ENCODE measurements at places on chromosomes 6 and 20. TPM values are rescaled to one million over a fixed set of nuclear protein-coding genes. Genes with fewer than 3 reads are reported as not detected.

Gene RNF182
- 0.13 TPM for total RNA-seq

Gene LY86
- total RNA-seq = not detected

Gene HMGCLL1
- 0.68 TPM for total RNA-seq

Gene HUS1B
- total RNA-seq = 0.94 TPM

Gene AGPAT4
- 0.07 TPM for total RNA-seq

Gene SHLD1
- 5.9 TPM for total RNA-seq

Gene STX11
- total RNA-seq = 0.17 TPM

Gene ASIP
- not detected for total RNA-seq

Gene EGFL8
- 26.0 TPM for total RNA-seq

Gene TGM3
- total RNA-seq = not detected

Gene SRMS
- 1.2 TPM for total RNA-seq

Gene SYCP2
- total RNA-seq = 3.0 TPM

Gene ZNF831
- not detected for total RNA-seq

Gene VGLL2
- not detected for total RNA-seq

Gene LGSN
- total RNA-seq = not detected

Gene MEP1A
- not detected for total RNA-seq

Gene EYA4
- total RNA-seq = 9.8 TPM

Gene NUP43
- 36.2 TPM for total RNA-seq

Gene LY6G6F
- not detected for total RNA-seq

Gene ILRUN
- total RNA-seq = 57.8 TPM

Gene TRIM40
- not detected for total RNA-seq

Gene MAS1
- not detected for total RNA-seq

Gene XKR7
- not detected for total RNA-seq

Gene CD93
- 0.07 TPM for total RNA-seq

Gene PDE10A
- not detected for total RNA-seq

Gene BACH2
- total RNA-seq = 4.2 TPM

Gene BPIFB1
- total RNA-seq = not detected

Gene SNPH
- total RNA-seq = 4.0 TPM

Gene PBOV1
- total RNA-seq = not detected

Gene BMP6
- total RNA-seq = not detected

Gene HLA-DQA1
- total RNA-seq = not detected

Gene INSM1
- total RNA-seq = not detected
